Frontal cortex (tissue), 4 donors: ENCODE measurements at places on chromosomes 11 and 22. TPM values are rescaled to one million over a fixed set of nuclear protein-coding genes. Genes with fewer than 3 reads are reported as not detected.

The MAJIN gene
- not detected for total RNA-seq

The ESAM gene
- 3.7 TPM for total RNA-seq

The B3GAT1 gene
- total RNA-seq = 47.3 TPM

The DESI1 gene
- 17.9 TPM for total RNA-seq

The VPREB3 gene
- not detected for total RNA-seq

The IL10RA gene
- total RNA-seq = 2.0 TPM

The ANO1 gene
- 0.41 TPM for total RNA-seq

The PANX2 gene
- total RNA-seq = 2.0 TPM

The INPPL1 gene
- 6.5 TPM for total RNA-seq

GRCh38 chr11:64364435-64364834, 5.5 kb downstream of the RPS6KA4 start:
- no peak for DNase-seq

DNA sequence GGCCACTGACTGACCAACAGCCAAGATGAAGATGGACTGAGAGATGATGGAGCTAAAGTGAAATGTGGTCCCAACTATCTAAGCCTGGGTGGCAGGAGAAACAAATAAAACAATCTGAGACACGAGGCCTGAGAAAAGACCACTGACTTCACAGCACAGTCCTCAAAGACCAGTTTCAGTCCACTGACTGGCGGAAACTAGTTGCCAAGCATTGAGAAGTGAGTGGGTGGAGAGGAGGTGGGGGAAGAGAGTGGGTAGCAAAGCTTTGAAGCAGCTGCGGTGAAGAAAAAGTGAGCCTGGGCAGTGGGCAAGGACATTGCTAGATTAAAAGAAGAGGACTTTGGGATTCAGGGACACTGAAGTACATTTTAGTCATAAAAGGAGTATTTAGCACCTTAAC, 1.9 kb downstream of the MS4A1 start:
- DNase-seq = no peak

DNA sequence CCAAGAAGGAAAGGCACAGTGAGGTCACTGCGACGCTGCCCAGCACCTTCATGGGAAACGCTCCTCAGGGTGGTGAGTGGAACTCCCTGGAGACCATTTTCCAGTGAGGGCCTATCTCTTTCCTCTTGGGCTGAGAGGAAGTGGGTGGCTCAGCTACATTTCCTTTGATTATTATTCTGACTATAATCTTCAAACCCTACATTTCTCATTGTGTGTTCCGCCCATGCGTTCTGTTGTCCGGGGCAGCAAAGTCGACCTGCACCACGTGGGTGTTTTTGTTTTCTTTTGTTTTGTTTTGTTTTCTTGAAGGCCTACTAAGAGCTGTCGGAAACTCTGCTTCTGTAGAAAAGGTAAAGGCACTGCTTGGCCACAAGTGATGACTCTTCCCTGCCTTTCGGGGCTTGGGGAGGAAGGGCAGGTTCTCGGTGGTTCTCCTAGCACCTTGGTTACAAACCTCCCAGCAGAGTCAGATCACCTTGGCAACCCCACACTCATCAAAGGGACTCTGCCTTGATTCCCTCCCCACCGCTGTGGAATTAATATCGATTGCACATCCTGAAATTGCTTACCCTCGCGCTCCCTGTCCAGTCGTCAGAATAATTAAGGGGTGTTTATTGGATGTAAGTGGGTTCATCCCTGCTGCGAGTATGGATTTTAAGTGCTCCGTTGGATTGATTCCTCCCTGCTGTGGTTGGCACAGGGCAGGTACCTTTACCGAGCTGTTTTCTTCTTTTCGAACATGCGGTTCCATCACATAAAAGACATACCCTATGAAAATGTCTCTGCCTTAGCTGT, 7.3 kb downstream of the PARVB start:
- DNase-seq = no peak

GRCh38 chr11:34972892-34973291, 56.5 kb downstream of the PDHX start:
- DNase-seq = no peak

GRCh38 chr11:118870396-118871343, 13.0 kb upstream of the CXCR5 start:
- peak; percentile 58 for DNase-seq

DNA sequence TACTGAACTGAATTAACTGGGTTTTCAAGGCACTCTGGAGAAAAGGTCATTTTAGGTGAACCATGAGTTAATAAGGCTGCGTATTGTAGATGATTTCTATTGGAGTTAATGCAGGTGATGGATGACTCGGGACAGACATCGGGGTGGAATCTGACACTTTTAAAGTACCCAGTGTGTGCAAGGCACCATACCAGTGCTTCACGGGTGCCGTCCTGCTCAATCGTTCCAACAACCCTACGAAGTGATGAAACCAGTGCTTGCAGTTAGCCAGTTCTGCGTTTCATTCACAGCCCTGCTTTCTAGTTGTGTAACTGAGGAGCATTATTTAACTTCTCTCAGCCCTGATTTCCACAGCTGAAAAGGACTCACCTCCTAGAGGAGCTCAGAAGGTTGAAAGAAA, 216.5 kb downstream of the BARX2 start:
- DNase-seq = no peak

GRCh38 chr11:33624083-33624482, 76.5 kb downstream of the C11orf91 start:
- DNase-seq = no peak

DNA sequence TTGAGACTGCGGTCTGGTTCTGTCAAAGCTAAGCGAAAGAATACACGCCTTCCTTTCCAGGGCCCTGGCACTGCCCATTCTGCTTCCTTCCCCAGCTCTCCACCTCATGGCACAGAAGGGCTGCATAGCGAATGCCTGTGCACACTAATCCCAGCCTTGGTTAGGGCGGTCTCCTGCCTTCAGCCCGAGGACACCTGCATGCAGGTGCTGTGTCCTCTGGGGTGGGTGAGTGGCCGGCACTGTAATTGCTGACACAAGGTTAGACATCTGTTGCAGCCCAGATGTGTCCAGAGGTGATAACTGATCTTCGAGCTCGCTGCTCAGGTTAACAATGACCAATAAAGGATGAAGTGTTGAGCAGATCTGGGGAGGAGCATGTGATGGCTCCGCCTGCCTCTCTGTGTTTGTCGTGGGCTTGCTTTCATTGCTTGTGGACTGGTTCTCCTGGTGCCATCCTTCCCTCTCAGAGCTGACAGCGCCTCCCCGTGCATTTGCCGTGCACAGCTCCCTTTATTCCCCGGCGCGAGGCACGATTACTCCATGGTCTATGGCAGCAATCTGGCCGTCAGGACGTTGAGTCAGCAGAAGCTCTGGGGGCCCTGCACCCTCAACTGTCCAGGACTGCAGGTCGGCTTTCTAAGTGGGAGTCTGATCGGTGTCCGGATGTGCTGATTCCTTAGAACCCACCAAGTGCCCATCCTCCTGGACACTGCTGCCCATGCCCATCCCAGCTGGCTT, 1088.2 kb downstream of the BRD1 start:
- no peak for DNase-seq

DNA sequence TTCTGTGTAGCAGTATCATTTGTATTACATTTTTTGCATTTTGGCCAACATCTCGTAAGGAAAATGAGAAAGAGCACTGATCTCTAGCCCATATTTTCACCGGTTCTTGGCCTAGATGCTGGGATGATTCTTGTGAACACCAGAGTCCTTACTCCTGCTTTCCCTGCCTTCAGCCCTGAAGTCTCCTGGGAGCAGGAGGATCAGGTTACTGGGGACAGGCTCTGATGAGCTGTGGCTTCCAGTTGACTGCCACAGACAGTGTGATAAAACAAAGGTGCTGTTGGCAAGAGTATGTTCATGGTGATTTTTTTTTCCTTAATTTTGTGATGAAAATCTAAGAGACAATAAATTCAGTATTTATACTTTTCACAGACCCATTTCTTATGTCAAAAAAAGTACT, 34.2 kb upstream of the ADSL start:
- no peak for DNase-seq

GRCh38 chr11:30285416-30286121, 37.3 kb upstream of the ARL14EP start:
- DNase-seq = no peak

- DNase-seq = peak; percentile 96
Observed at GRCh38 chr11:75814677-75815344, at the start of gene UVRAG. TSS of gene UVRAG (plus strand) at chr11:75815210. CDS start at chr11:75815408, 198 bp downstream.

DNA sequence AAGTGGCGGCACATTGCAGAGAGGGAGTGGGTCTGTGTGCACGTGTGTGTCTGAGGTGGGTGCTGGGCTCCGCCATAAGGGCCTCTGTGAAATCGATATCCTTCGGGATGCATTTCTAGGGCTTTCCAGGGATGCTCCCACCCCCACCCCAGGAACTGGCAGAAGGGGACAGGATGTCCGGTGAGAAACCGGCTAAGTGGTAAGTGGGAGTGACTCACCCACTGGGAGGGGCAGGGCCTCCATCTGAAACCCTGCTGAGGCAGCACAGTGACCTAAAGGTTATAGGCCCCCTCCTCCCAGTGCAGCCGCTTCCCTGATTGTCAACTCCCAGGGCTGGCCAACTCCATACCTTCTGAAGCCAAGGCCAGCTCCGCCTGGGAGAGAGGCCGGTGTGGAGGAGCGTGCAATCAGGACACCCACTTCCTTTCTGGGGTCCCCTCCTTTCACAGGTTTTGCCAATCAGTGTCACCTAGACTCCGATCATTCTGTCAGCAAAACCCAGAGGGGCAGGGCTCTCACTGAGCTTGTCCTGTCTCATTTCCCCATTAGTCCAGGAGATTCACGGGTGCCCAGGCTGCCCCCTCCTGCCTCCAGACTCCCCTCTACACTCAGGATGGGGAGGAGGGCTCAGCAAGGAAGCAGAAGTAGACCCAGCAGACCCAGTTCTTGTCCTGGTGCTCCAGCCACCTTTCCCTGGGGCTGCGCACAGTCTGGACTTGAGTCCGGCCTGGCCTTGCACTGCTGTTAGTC, 44.5 kb downstream of the NECTIN1 start:
- DNase-seq = no peak

GRCh38 chr11:108854346-108854745, 189.5 kb downstream of the DDX10 start:
- no peak for DNase-seq

GRCh38 chr11:75496305-75496752, 29.4 kb downstream of the GDPD5 start:
- no peak for DNase-seq

GRCh38 chr22:37089434-37089833, 20.1 kb downstream of the TMPRSS6 start:
- no peak for DNase-seq

- no peak for DNase-seq
Observed at GRCh38 chr11:43833657-43834073, 47.0 kb upstream of the ALKBH3 start.

GRCh38 chr22:47839595-47840227, 1077.3 kb downstream of the TBC1D22A start:
- DNase-seq = no peak

DNA sequence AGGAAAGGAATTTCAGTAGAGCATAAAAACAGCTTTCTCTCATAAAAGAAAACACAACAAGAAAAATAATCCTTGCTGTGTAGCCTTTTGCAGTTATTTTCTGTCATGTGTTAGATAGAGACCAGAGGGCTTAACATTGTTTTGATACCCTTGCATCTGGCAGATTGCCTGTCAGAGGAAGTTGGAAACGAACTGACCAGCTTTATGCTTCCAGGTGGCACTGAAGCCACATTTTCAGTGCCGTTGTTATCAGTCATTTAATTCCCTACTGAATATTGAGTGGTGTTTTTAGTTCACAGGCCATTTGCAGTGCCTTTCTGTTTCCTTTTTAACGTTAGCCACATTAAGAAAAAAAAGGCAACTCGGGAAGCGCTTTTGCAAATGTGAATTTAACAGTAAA, 21.5 kb upstream of the RAG2 start:
- no peak for DNase-seq

GRCh38 chr11:122804161-122804560, 34.1 kb upstream of the CRTAM start:
- no peak for DNase-seq

DNA sequence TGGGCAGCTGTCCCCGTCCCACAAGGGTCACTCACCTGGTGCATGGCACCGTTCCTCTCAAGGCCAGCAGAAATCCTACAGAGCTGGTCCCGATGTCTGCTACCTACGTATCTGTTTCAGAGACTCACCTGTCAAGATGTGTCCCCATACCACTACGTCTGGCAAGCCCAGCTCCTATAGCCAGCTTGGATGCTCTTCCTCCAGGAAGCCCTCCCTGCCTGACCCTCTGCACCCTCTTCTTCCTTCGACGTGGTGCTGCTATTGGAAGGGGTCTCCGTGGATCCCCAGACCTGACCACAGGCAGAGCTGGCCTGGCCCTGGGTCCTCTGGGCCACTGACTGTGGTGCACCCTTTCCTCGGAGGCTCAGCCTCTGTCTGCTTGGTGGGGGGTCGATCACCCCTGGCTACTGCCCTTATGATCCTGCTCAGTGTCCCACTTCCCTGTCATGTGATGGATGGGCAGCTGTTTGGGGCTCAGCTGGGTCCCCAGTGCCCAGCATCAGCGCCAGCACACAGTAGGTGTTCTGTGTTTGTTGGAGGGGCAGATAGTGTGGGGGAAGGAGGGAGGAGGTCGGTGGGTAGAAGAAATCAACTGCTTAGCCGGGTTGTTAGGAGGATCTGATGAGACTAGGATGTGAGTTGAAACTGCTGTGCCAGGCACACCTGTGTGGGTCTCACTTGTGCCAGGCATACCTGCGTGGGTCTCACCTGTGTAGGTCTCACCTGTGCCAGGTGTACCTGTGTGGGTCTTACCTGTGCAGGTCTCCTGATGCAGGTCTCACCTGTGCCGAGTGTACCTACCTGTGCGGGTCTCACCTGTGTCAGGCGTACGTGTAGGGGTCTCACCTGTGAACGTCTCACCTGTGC, 21.7 kb upstream of the ARHGAP8 start:
- no peak for DNase-seq

- DNase-seq = no peak
Observed at GRCh38 chr22:19174106-19175025, 4.2 kb downstream of the SLC25A1 start.

GRCh38 chr22:22748297-22748743, 103.9 kb downstream of the GGTLC2 start:
- peak; percentile 26 for DNase-seq

- no peak for DNase-seq
Observed at GRCh38 chr22:48259991-48260670, 1497.7 kb downstream of the TBC1D22A start.

DNA sequence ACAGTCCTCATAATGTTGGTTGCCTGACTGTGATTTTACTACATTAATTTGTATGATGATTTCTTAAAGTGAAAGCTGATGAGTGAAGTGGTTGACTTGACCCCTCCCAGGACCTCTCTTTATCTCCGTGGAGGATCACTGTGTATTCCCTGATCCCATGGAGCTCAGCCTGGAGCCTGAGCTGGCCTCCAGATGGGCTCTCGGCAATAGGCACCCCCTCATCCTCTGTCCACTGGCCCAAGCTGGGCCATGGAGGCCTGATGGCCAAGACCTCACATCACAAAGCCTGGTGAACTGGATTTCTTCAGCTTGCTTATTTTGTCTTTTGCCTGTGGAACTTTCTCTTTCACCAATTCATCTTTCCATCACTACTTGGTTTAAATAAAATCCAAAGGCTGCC, 75.2 kb downstream of the WNT11 start:
- no peak for DNase-seq

GRCh38 chr11:70398834-70399680, 728 bp downstream of the CTTN start:
- peak; percentile 38 for DNase-seq

- DNase-seq = no peak
Observed at GRCh38 chr22:49037701-49038245, 789.9 kb downstream of the BRD1 start.
